Fibroblast of the aortic adventitia (primary cell): ENCODE measurements at places on chromosomes 5 and 9. TPM values are rescaled to one million over a fixed set of nuclear protein-coding genes. Genes with fewer than 3 reads are reported as not detected.

DNA sequence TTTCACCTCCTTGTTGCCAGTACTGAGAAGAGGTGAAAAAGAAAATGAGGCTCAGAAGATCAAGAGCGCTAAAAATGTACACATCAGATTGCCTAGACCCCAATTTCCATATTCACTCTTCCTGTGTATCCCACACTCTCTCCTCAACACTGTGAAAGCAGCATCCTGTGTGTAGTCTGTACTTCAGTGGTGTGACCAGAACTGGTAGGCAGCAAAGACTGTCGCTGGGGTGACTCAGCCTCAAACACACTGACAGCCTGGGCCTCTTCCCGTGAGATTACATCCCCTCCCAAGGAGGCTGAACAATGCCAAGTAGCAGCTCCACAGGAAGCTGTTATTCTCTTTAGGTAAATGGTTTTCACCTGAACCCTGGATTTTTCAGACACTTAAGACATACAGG, 135.5 kb downstream of the CCDC192 start:
- no peak for DNase-seq

GRCh38 chr5:106171708-106172107, 1499.0 kb downstream of the EFNA5 start:
- peak; percentile 39 for DNase-seq

WDR38 gene
- not detected in 2 replicates for total RNA-seq

- peak; percentile 80 for DNase-seq
These were observed 43.5 kb upstream of the DNAH5 start for GRCh38 chr5:13987843-13988464.

TGFBI gene
- total RNA-seq = 169 and 227 TPM in 2 replicates

SGCD gene
- total RNA-seq = 7.9 and 11.7 TPM in 2 replicates

SPINK1 gene
- total RNA-seq = not detected in 2 replicates

GRCh38 chr5:138605254-138605972, 30.2 kb upstream of the HSPA9 start:
- no peak for DNase-seq

DNA sequence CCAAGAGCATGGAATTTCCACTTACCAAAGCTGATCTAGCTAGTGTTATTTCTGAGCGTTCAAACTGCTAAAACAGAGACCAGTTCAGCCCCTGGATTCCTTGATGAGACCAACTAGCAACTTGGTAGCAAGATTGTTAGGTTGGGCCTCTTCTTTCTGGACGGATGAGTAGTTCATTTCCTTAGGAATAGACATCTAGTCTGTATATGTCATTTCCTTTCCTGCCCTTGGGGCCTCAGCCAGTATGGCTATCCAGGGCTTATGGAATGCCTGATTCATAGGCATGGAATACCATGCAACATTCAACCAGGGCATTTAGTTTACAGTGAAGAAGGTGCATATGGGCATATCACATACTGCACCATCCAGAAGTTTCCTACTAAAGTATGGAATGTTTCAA, 14.5 kb upstream of the LPAR1 start:
- DNase-seq = peak; percentile 41

GRCh38 chr9:104073098-104073769, 20.9 kb upstream of the SMC2 start:
- no peak for DNase-seq

DNA sequence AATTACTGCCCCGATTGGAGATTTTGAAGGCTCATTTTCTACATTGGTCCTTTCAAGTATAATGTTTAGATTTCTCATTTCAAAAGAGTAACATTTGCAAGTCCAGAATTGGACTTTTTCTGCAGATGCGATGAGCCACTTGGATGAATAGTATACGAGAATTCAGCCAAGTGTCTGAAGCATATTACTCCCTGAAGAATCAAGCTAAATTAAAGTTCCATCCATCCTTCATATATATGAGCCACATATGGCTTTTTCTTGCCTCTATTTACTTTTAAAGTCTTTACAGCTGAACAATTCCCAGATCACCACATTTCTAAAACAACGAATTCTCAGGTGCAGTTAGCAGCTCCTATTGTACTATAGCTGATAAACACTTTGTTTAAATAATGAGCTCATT, 288.7 kb downstream of the CEMIP2 start:
- DNase-seq = no peak

DNA sequence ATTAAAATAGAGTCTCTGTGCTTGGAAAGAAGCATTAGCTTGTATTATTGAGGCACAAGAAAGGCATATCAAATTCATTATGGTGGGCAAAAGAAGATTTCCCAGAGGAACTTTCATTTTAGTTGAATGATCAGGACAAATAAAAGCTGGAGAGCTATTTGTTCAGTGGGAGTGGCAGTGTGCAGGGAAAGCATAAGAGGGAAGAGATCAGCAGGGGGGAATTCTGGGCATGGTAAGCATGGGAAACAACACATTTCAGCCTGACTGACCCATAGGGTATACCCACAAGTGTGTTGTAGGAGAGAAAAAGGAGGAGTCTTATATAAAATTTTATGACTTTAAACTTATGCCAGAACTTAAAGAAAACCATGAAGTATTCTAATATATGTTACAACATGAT, 167.7 kb upstream of the RASA1 start:
- no peak for DNase-seq

- no peak for DNase-seq
These were observed 32.7 kb downstream of the KCNIP1 start for GRCh38 chr5:170536525-170536924.

DNA sequence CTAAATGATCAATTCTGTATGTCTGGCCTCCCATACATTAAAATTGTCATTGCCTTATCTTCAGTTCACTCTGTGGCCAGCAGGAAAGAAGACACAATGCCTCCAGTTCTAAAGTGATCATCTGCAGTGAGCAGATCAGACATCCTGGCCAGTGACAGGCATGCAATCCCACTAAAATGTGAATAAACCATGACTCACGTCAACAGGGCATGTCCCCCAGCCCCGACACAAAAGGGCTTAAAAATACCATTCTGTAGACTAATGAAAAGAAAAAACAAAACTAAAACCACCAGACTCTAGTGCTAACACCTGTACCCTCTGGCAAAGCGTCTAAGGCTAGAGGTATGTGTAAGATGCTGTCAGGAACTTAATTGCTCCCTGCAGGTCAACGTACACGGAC, 38.5 kb downstream of the DDX31 start:
- peak; percentile 19 for DNase-seq

- DNase-seq = no peak
These were observed 26.7 kb downstream of the XRCC4 start for GRCh38 chr5:83104021-83104420.

- DNase-seq = peak; percentile 40
These were observed 330.8 kb upstream of the RFX3 start for GRCh38 chr9:3856592-3856991.

OR13C4 gene
- not detected in 2 replicates for total RNA-seq

DNA sequence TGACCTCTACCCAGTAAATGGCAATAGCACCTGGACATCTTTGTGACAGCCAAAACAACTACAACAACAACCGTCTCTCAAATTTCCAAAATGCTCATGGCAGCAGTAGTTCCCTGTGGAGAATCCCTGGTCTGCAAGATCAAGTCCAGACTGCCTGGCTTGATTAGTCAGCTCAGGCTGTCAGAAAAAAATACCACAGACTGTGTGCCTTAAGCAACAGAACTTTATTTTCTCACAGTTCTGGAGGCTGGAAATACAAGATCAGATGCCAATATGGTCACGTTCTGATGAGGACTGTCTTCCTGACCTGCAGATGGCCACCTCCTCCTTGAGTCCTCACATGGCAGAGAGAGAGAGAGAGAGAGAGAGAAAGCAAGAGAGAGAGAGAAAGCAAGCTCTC, 52.3 kb upstream of the MOCS2 start:
- peak; percentile 37 for DNase-seq

- DNase-seq = no peak
These were observed 30.8 kb downstream of the KLHL3 start for GRCh38 chr5:137705106-137705505.

PTRH1 gene
- total RNA-seq = 13.2 and 17.2 TPM in 2 replicates

- DNase-seq = no peak
These were observed 13.7 kb downstream of the IRX4 start for GRCh38 chr5:1868886-1869475.

- peak; percentile 47 for DNase-seq
These were observed 144.2 kb downstream of the PCSK1 start for GRCh38 chr5:96288845-96289185.
